ENCODE measurements at places on chromosomes 5 and 9.

DNA sequence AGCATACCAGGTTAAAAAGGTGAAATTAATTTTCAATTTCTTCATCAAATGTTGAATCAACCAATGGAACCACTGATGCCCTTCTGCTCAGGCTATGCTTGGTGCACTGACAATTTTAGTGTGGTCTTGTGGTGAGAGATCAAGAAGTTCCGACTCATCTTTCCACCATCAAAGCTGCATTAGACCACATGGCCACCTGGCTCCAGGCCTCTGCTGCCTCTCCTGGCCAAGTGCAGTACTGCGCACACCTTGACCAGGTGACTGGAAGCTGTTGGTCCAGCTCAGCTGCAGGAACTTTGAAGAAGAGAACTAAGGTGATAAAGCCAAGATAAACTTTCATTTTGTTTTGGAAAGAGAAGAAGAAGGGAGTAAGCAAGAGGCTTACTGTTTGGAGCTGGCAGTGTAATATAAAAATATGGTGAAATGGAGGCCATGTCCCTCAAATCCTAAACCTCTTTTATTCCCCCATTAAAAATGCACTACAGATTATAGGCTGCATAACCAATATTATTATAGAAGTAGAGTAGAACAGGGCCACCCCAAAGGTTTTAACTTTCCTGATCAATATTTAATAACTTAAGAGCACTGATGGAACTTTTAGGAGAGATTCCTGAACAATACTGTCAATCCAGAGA is 315.5 kb upstream of the C9orf72 start:
- DNase-seq: no peak

GRCh38 chr9:4581035-4581760 is 80.9 kb upstream of the PLPP6 start:
- no peak for DNase-seq

- DNase-seq: no peak
These were observed 363.6 kb downstream of the ANXA1 start for GRCh38 chr9:73515216-73515615.

DNA sequence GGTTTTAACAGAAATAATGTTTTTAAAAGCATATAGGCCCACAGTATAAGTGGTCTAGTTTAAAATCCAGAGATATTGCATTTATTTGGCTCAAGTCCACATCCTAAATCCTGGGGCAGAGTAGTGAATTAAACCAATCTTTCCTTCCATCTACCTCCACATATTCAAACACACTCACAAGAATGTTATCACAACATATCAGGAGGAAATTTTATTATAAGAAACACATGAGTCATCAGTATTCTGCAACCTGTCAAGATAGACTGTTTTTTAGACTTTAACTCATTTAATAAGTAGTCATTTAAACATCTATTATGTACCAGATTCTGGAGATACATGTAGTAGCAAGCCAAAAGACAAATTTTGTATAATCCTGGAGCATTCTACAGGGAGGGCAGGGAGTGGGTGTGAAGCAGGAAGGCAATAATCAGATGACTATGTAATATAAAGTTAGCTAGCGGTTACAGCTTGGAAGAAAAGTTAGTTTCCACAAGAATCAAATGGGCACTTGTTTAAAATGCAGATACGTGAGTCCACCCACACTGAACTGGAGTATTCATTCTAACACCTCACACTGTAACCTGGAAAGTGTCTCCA is 187.3 kb upstream of the PIK3R1 start:
- no peak for DNase-seq

DNA sequence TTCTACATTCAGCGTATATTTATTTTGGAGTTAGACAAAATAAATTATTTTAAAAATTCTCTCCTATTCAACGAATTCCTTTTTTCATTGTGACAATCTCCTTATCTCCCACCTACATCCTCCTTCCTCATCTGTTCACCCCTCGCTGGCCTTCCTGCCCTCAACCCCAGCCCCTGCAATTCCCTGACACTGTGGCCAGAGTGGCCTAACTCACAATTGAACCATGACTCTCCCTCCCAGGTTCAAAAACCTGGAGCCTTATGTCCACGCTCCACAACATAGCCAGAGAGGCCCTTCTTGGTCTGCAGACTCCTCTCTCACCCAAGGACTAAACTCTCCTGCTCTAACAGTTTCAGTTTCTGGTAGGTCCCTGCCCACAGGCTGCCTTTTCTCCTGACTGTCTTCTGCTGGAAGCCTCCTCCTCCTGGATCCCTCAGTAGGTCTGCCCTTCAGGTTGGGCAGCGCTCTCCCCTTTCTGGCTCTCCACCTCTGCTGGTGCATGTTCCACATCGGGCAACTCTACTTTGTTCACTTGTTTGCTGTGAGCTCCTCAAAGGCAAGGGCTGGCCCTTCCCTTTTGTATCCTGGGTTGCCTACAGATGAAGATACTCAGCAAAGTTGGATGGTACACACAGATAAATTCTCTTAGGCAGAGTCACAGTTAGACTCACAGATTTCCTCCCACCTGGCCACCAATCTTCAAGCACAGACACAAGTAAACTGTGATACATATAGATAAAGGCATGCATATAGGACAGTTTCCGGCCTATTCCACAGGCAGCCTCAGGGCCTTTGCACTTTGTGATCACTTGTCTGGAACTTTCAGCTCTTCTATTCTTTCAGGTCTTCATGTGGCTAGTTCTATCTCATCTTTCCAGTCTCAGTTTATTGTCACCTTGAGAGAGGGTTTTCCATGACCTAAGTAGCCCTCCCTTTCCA is 19.8 kb upstream of the MYORG start:
- DNase-seq: no peak

- DNase-seq: no peak
These were observed 14.5 kb downstream of the TERT start for GRCh38 chr5:1280177-1281037.

GRCh38 chr9:78695519-78695918 is 398.6 kb downstream of the PSAT1 start:
- DNase-seq: peak; percentile 23

DNA sequence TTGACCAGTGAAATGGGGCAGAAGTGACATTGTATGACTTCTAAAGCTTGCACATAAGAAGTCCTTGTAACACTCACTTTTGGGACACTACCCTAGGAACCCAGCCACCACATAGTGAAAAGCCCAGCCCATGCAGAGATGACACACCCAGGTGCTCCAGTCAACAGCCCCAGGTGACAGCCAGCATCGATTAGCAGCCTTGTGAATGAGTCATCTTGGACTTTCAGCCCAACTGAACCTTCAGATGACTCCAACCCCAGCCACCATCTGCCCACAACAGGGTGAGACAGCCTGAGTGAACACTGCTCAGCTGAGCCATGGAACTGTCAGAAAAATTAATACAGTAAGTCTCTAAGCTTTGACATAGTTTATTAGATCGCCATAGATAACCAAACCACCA is 458.6 kb downstream of the ZSWIM6 start:
- no peak for DNase-seq

Data from COR-L47 (cell line).